ENCODE measurements at places on chromosomes 1 and 21.
A peak's percentile ranks its signal among the peaks of the same experiment; 100 is the strongest.

- no peak for DNase-seq
Observed at GRCh38 chr1:225254676-225255075, 173.2 kb downstream of the LBR start.

- DNase-seq, result no peak
Observed at GRCh38 chr1:150574260-150575071, 4.9 kb downstream of the MCL1 start.

DNA sequence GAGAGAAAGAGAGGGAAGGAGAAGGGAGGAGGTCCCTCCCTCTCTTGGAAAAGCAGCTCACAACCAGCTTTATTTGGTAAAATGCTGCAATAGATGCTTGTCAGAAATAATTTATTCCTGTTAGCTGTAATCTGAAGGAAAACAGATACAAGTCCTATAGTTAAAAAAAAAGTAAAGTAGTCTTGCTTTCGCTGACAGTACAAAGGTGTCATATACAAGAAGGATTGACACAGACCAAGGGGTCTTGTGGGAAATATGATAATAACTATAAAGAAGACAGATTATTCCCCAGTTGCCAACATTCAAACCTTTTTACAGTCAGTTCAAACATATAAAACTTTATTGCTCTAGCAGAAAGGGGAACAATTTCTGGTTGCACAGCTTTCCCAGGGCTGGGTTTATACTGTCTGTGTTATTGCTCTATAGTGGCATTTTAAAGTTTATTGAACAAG lies 145.0 kb downstream of the PBX1 start:
- DNase-seq, result no peak

GRCh38 chr21:43919871-43920801 lies 55.1 kb downstream of the AGPAT3 start:
- DNase-seq, result no peak

DNA sequence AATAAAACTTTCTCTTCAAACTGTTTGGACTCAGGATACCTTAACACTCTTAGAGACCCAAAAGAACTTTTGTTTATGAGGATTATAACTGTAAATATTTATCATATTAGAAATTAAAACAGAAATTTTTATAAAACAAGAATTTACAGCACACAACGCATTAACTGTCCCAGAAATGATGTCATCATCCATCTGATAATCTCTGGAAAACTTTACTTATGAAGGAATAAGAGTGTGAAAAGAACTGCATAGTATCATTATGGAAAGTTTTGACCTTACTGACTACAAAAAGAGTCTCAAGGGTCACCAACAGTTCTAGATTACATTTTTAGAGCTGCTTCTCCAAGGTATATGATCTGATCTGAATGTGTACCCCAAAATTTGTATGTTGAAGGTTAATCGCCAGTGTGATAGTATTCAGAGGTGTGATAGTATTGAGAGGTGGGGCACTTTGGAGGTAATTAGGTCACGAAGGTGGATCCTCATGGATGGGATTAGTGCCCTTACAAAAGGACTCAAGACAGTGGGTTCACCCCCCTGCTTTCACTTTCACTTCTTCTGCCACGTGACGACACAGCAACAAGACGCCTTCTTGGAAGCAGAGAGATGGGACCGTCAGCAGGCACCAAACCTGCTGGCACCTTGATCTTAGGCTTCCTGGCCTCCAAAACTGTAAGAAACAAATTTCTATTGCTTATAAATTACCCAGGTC lies 95.7 kb upstream of the NR5A2 start:
- no peak for DNase-seq

- peak; percentile 83 for DNase-seq
Observed at GRCh38 chr1:205141236-205142101, 19.7 kb upstream of the RBBP5 start.

- peak; percentile 99 for DNase-seq
Observed at GRCh38 chr1:11805422-11806306, at the start of the genes CLCN6 and MTHFR. Gene CLCN6, plus strand, starts transcription at chr1:11806191. Its CDS starts 72 bp downstream, at chr1:11806263. Gene MTHFR, minus strand, starts transcription at chr1:11805964. Its CDS starts 2,848 bp downstream, at chr1:11803116.

DNA sequence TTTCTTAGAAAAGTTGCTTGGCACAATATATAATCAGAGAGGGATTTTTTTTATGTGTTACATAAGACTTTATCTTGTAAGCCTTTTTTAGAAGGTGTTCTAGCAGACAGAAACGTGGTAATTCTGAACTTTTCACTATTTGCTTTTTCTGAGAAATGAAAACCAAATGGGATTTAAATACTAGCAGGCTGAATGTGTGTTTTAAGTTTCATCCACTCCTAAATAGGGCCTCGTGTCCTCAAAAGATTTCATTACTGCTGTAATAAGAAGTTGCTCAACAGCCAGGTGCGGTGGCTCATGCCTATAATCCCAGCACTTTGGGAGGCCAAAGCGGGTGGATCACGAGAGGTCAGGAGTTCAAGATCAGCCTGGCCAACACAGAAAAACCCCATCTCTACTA lies 44.7 kb upstream of the FMO2 start:
- DNase-seq, result no peak

DNA sequence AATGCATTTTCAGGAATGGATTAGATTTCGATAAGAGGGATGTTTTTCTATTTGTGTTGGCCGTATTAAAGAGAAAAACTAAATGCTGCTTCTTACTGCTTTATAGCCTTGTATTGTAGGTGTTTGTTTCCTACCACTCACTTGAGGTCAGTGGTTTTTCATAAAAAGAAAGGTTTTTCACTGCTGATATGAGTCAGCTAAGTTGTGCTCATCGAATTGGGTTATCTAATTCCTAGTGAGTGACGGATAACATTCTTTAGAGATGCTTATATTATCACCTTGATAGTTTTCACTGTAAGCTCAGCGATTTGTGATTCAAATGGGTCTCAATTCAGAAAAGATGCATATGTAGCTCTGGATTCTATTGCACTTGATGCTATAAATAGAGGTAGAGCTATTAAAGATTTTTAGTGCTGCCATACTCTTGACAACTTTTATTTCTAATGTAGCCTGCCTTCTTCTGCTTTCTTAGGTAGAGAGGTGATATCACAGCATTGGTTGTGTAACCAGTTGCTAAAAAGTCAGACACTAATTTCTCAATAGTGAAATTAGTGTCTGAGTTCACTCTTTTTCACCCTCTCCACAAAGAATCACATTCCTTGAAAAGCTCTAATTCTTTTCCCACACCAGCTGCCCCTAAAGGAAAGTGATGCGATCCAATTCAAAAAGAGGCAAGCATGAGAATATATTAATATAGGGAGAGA lies 180.0 kb downstream of the RASAL2 start:
- DNase-seq, result no peak

- no peak for DNase-seq
Observed at GRCh38 chr1:225691377-225691776, 38.5 kb upstream of the ENAH start.

DNA sequence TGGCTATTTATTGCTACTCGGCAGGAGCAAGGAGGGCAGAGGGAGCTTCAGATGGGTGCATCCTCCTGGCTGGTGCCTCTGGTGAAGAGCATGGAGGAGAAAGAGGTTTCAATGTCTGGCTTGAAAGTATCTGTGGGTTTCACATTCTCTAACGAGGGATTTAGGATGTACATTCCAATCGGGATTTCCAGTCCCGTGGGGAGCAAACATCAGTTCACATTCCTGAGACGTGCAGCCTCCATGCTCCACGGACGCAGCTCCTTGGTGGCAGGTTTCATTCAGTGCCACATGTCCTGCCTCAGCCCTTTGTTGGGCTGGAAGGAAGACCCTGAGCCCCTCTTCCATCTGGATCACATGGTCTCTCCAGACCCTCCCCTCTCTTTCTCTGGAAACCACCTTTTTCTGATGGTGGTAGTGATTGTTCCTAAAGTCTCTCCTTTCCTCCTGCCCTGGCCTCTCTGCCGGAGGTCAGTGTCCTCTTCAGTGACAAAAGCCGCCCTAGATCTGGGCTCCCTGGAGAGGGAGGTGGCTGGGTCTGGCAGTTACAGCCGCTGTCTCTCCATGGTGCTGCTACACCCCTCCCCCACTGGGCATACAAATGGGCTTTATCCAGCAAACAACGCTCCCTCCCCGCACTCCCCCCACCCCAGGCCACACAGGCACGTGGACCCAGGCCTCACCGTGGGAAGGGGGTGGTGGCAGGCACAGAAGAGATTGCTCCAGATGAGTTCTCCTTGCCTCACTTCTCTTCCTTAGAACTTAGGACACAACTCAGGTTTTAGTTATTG lies 826 bp upstream of the CA14 start:
- no peak for DNase-seq

- no peak for DNase-seq
Observed at GRCh38 chr1:204483791-204484190, 10.8 kb downstream of the PIK3C2B start.

DNA sequence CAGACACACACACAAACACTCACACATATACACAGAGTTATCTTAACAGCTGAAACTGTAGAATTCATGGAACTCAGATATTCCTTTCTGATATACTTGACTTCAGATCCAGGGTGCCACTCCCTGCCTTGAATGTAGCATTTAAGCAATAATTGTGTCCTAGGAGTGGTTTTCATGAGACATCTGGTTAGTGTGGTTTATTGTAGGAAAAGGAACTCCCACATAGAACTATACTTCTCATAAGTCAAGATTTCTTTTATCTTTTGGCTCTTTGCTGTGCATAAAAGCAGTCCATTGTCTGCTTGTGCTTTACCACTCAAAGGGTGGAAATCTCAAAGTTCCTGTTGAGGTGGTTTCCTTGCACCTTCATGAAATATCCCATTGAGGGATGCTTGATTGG lies 272.6 kb upstream of the SGIP1 start:
- DNase-seq, result no peak

DNA sequence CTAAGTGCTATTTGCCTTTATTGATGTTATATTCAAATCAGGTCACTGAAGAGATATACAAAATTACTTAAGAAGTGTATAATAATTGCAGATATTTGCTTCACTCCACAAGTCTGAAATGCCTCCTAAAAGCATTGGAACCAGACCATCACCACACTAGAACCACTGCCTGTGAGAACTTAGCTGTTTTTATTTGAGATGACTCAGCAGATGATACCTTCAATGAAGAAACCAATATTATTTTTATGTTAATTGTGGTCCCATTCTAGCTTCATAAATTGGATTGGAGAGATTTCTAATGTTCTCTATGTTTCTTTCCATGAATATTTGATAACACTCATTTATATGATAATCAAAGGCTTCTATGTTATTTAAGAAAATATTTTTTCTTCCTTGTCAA lies 740.6 kb downstream of the KCNT2 start:
- no peak for DNase-seq

- no peak for DNase-seq
Observed at GRCh38 chr1:233635765-233636502, 22.0 kb downstream of the KCNK1 start.

- DNase-seq, result no peak
Observed at GRCh38 chr1:7373876-7374562, 397.1 kb upstream of the VAMP3 start.

- no peak for DNase-seq
Observed at GRCh38 chr21:42493109-42494060, 2.6 kb downstream of the RSPH1 start.

GRCh38 chr1:7845761-7846160 lies 7.1 kb downstream of the UTS2 start:
- DNase-seq, result no peak

DNA sequence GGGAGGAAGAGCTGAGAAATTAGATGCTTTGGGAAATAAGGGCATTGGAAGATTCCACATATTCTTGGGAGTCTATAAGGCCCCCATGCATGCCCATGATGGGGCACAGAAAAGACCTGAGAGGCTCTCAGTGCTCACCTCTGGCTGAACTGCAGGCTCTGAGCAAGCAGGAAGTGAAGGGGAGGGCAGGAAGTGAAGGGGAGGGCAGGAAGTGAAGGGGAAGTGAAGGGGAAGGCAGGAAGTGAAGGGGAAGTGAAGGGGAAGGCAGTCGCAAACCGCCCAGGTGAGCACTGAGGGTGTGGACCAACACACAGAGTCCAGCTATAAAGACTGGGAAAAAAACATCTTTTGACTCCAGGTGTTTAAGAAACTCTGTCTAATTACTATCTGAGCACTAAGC lies 3.5 kb downstream of the KRTAP10-9 start:
- DNase-seq, result no peak

- DNase-seq, result no peak
Observed at GRCh38 chr1:58017641-58018040, 528.9 kb downstream of the OMA1 start.

DNA sequence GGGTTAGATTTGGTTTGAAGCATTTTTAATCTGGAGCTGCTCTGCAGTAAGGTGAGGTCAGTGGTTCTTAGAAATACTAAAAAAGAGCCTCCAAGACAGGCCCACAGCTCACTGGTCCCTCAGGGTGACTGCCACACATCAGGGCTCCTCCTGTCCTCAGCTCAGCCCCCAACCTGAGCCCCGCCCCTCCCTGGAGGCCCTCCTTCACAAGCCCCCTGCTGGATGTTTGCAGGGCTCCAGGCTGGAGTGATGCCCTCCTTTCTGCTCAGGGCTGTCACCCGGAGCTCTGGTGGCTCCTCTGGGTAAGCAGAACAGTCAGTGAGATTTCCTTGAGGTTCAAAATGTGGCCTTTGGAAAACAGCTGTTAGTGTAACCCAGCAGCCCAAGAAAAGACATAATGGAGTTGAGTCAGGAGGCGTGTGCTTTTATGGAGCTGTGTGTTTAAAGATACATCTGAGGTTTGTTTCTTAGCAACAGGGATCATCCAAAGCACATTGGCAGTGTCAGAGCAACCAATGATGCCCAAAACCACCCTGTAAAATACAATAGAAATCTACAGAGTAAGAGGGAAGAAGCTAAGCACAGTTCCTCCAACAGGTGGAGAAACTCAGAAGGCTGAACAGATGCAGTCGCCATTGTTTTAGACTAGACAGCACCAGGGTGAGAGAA lies 21.4 kb downstream of the STUM start:
- peak; percentile 43 for DNase-seq

DNA sequence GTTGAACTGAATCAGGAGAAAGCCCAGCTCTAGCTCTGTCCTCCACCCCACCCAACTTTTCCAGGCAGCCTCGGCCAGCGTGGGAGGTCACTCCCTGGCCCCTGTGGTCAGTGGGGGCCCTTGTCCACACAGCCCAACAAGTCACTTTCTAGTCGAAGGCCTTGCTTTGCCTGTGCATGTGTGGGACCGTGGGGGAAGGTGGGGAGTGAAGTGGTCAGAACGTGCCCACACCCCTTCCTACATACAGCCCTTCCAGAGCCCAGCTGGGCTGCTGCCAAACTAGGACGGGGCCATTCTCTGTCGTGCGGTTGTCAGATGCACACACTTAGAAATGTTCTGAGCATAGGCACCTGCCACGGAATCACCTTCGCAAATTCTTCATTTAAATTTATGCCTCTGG lies 18.0 kb downstream of the FAAP20 start:
- no peak for DNase-seq

DNA sequence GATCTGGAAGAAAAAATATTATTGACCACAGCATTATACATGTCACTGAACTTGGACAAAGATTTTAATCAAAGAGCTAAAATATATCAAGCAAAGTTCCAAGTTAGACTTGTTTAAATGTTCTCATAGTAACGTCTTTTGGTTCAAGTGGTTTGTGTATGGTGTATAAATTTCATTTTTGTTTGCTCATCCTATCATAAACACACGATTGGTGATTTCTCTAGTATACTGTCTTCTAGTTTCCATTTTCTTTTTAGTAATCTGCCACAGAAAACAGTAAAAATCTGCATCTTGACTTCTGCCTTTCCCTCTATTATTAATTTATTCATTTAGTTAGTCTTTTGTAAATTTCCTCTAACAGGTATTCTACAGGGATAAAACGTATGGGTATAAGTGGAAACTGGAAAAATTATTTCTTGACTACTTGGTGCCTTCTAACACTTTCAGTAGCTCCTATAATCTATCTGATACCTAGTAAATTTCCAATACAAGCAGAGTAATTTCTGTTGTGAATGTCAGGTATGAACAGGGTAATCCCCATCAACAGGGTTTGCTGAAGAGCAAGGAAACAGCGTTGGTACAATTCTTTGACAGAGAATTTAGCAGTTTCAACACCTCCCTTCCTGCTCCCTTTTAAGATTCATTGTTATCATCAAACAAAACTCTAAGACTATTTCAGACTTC lies 268.0 kb downstream of the PTPRC start:
- DNase-seq, result no peak

All from activated T-cell treated with anti-CD3 and anti-CD28 coated beads, Interleukin-2, amount 50 U/mL, for 48 hours (primary cell).